Muscle of arm (tissue), 14 donors: ENCODE measurements at places on chromosomes 13 and 19. TPM values are rescaled to one million over a fixed set of nuclear protein-coding genes. Genes with fewer than 3 reads are reported as not detected.

WTIP gene
- polyA plus RNA-seq, result 18.0 TPM

STOML3 gene
- polyA plus RNA-seq, result 0.19 TPM

ZNF492 gene
- polyA plus RNA-seq, result 1.2 TPM

CRLF1 gene
- polyA plus RNA-seq, result 14.6 TPM

GRCh38 chr13:46385946-46386345 is 1.1 kb downstream of the RUBCNL start:
- DNase-seq, result no peak

DNA sequence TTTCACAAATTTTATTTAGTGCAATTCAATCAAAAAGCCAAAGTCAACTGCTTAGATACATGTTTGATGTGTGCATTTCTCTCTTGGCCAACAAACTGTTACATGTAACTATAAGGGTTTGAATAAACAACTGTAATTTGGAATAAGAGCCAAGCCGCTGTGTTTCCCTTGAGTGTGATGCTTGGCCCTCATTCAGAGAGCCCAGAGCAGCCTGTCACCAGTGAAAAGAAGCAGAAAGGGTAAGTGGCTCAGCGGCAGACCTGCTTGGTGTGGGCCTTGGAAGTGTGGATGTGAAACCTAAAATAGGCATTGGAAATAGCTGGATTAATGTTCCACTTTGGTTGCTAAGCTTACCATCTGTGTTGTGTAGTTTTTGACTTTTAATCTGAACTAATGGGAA is 924.6 kb downstream of the OLFM4 start:
- no peak for DNase-seq

GRCh38 chr13:112161521-112162301 is 94.8 kb downstream of the SOX1 start:
- no peak for DNase-seq

DNA sequence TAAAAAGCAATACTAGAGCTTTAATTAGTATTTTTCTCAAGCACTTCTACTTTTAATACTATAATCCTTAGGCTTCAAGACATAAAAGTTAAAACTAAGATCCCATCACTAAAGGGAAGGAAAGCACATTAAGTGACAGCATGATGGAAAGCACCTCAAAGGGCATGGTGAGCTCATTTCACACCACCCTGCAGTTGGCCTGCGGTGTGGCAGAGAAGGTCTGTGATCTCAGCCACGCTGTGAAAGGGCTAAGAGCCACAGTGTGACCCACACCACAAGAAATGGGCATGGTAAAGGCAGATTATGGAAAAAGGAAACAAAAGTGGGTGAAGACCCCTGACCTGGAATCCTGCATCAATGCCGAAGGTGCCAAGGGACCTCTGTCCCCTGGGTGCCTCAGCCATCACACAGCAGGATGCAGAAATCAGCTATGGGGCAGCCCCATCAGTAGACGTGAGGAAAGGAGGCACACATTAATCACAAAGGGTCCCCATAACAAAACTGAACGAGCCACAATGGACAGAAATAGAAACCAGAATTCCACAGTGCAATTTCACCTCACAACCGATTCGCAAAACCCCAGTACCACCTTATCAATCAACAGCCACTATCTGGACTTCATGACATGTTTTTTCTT is 33.6 kb downstream of the TUBGCP3 start:
- DNase-seq, result no peak

- DNase-seq, result no peak
These were observed 409.7 kb downstream of the HS6ST3 start for GRCh38 chr13:96499656-96500055.

GRCh38 chr13:40026174-40026585 is 370.7 kb downstream of the COG6 start:
- DNase-seq, result no peak

- DNase-seq, result no peak
These were observed 321.0 kb downstream of the COG6 start for GRCh38 chr13:39976481-39976880.

DNA sequence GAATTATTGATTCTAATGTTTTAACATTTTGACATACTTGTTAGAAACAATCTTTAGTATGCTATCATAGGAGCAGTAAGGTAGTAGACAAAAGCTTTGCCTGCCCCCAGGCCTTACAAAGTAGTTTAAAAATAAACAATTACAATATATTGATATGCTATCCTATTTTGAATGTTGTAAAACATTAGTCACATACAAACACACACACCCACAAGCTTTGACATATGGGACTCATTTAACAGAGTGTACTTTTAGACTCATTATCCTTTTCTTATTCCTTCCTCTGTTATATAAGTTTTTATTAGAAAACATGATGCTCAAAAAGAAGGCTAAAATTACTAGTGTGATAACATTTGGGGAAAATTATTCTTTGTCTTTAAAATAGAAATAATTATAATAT is 33.5 kb downstream of the UCHL3 start:
- no peak for DNase-seq

GRCh38 chr13:47457626-47458025 is 543.4 kb downstream of the SUCLA2 start:
- DNase-seq, result no peak

- no peak for DNase-seq
These were observed 638 bp downstream of the ANKRD27 start for GRCh38 chr19:32674153-32674930.

GRCh38 chr19:21109116-21109515 is 27.1 kb downstream of the ZNF714 start:
- DNase-seq, result no peak

DNA sequence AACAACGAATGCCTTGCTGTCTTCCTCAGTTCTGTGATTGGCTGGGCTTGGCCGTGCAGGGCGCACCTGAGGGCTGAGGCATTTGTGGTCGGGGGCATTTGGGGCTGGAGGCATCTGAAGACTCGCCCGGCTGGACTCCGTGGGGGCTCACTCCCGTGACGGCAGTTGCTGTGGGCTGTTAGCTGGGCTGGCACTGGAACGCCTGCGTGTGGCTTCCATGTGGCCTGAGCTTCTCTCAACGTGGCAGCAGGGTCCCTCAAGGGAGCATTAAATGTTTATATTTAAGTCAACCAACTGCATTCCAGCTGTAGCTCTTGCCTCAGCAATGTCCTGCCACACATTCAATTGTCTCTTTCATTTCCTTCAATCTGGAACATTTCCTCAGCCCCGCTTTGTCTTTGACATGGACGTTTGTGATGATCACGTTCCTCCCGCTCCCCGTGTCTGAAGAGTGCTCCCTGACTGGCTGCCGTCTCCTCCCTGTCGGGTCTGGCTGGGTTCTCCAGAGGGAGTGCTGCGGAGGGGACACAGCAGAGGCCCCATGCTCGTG is 21.0 kb downstream of the CCDC8 start:
- DNase-seq, result no peak

DNA sequence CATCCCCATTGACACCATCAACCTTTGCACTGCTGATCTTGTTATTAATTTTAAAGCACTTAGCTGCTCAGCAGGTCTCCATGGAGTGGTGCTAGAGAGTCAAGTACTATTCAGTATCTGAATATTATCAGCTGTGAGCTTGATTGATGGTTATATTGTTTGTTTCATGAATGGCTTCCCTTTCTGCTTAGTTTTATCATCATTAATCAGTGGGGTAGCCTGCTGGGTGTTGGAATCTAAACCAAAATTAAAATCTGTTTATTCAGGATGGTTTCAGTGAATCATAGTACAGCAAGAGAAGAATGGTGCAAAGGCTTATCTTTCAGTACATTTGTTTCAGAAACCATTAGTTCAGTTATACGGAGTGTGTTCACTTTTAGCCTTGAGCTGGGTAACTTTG is 42.5 kb upstream of the SCEL start:
- no peak for DNase-seq

GRCh38 chr19:47663911-47664771 is 49.1 kb upstream of the EHD2 start:
- DNase-seq, result no peak

DNA sequence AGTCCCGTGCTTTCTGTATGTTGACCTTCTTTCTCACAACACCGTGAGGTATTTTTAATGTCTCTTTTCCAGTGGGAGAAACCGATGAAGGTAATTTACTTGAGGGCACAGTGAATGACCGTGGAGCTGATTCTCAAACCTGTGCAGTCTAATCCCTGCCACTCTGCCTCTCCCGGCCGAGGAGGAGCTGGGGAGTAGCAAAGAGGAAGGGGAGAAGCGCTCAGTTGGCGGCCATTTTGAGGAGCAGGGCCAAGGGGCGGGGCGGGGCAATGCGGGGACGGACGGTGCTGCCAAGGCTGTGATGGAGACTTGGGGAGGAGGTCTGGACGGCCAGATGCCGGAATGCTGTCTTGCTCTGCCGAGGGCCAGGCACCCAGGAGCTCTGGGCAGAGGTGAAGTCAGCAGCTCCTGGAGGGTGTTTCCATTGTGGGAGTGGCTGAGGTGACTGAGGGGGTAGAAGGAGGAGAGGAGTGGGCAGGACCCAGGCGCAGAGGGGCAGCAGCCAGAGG is 12.4 kb upstream of the RANBP3 start:
- DNase-seq, result no peak

DNA sequence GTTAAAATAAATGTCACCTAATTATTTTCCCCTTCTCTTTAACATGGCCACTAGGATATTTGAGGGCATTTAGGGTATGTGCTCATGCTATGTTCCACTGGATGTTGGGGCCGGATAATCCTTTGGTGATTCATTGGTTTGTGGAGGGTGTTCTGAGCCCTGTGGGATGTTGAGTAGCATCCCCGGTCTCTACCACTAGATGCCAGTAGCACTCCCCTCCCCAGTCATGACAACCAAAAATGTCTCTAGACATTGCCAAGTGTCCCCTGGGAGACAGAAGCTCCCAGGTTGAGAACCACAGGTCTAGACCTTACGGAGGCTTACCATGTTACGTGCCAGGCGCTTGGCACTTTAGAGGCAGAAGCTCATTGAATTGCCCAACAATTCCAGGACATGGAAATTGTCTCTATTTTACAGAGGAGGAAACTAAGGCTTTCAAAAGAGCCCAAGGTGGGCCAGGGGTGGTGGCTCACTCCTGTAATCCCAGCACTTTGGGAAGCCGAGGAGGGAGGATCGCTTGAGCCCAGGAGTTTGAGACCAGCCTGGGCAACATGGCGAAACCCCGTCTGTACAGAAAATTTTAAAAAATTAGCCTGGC is 14.1 kb downstream of the SHANK1 start:
- DNase-seq, result no peak

- DNase-seq, result no peak
These were observed 41.5 kb downstream of the COMP start for GRCh38 chr19:18749362-18750231.
